Stimulated activated effector memory CD8-positive, alpha-beta T cell treated with anti-CD3 and anti-CD28 coated beads, Interleukin-12 subunit alpha, Interleukin-12 subunit beta, amount 100 ng/mL, for 72 hours (primary cell): ENCODE measurements at places on chromosomes 6 and 20.

- no peak for DNase-seq
Observed at GRCh38 chr6:116078945-116079344, 18.3 kb upstream of the FRK start.

- DNase-seq, result no peak
Observed at GRCh38 chr6:52522655-52523054, 54.2 kb downstream of the TRAM2 start.

DNA sequence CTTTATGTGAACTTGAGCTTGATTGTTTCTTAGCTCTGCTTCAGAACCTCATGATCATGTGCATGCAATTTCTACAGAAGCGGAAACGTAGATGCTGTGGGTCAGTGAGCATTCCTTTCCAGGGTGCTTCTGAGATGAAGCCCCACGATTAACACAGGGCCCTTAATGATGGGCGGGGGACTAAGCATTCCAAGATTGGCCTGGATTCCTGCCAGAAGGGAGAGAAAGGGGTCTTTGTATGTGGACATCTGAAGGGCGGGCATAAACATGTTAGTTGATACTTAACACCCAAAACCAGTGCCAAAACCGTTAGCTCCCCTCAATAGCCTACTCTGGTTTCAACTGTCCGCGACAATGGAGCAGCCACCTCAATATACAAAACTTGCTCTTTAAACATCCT lies 46.9 kb upstream of the POU3F2 start:
- DNase-seq, result no peak

GRCh38 chr6:15090145-15090579 lies 155.7 kb upstream of the JARID2 start:
- DNase-seq, result no peak

- DNase-seq, result no peak
Observed at GRCh38 chr20:53579581-53580375, 13.9 kb downstream of the ZNF217 start.

- DNase-seq, result no peak
Observed at GRCh38 chr20:1979106-1979778, 14.6 kb downstream of the PDYN start.

- no peak for DNase-seq
Observed at GRCh38 chr6:47967843-47968242, 143.2 kb downstream of the PTCHD4 start.

- DNase-seq, result no peak
Observed at GRCh38 chr6:147724454-147724853, 216.0 kb downstream of the SAMD5 start.

GRCh38 chr6:157157258-157157657 lies 166.1 kb downstream of the TMEM242 start:
- no peak for DNase-seq

DNA sequence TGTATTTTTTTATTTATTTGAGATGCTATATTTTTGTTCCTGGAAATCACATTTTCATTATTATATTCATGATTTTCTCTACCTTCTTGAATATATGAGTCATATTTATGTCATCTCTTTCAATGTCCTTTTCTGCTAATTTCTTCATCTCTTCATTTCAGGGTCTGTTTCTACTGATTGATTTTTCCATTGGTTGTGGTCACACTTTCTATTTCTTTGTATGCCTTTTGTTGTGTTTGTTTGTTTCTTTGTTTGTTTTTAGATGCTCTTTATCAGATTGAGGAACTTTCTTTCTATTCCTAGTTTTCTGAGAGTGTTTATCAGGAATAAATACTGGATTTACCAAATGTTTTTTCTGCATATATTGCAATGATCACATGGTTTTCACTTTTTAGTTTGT lies 16.9 kb upstream of the MDFI start:
- DNase-seq, result no peak

GRCh38 chr6:12114055-12114503 lies 102.0 kb downstream of the HIVEP1 start:
- no peak for DNase-seq

- DNase-seq, result no peak
Observed at GRCh38 chr6:134593442-134593841, 275.5 kb upstream of the SGK1 start.

- DNase-seq, result no peak
Observed at GRCh38 chr6:150510576-150510975, 89.1 kb upstream of the PLEKHG1 start.

GRCh38 chr6:13708736-13709135 lies 2.9 kb downstream of the RANBP9 start:
- DNase-seq, result no peak

DNA sequence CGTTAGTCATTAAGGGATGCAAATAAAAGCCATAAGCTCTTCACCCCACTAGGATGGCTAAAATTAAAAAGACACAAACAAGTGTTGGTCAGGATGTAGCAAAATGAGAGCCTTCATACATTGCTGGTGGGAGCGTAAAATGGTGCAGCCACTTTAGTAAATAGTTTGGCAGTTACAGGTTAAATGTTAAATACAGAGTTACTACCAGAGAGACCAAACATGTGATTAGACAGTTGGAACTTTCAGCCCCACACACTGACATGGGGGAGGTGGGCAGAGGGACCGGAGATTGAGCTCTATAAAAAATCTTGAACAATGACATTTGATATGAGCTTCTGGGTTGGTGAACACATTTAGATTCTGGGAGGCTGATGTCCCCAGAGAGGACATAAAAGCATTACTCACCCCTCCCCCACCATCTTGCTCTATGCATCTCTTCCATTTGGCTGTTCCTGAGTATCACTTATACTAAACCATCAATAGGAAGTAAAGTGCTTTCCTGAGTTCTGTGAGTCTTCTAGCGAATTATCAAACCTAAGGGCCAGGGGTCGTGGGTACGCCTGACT lies 20.4 kb upstream of the ZNF318 start:
- DNase-seq, result no peak

GRCh38 chr6:33613795-33614168 lies 7.3 kb upstream of the ITPR3 start:
- DNase-seq, result no peak

- DNase-seq, result no peak
Observed at GRCh38 chr20:48041078-48041780, 255.9 kb upstream of the SULF2 start.

GRCh38 chr6:14265049-14266021 lies 147.8 kb downstream of the CD83 start:
- no peak for DNase-seq

DNA sequence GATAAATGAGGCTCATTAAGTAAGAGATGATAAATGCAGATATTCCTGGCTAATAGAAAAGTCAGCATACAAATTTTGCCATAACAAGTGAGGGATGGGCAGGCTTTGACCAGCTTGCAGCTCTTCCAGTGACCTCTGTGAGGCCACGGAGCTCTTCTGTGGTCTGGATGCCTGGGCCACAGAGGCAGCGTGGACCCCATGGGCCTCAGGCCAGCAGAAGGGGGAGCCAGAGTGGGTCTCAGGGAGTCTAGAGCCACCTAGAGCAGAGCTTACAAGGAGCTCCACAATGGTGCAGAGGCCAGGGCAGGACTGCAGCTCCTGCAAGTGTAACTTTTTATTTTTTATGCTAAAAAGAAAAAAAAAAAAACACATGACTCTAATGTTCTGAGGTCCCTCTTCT lies 165.1 kb downstream of the ARID1B start:
- DNase-seq, result no peak

- no peak for DNase-seq
Observed at GRCh38 chr6:30497714-30498113, 8.4 kb downstream of the HLA-E start.

DNA sequence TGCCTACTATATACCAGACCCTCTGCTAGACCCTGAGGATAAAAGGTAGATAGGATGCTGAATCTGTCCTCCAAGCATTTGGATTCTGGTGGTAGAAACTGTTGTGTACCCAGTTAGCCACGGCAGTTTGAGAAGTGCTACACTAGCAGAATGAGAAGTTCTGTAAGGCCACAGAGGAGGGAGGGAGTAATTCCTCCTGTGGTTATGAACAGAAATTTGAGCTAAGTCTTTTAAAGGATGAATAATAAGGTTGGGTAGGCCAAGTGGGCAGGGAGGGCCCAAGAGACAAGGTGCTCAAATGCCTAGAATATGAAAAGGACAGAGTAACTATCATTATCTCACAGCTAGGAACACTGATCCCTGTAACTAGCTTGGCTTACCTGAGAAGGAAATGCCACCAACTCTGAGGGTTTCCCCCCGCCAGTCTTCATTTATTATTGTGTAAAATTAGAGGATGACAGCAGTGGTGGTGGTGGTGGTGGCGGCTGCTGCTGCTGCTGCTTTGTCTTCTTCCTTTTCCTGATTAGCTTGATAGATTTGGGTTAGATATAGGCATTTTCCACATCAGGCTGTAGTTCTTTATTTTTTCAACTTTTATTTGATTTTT lies 243.3 kb downstream of the PRL start:
- no peak for DNase-seq

DNA sequence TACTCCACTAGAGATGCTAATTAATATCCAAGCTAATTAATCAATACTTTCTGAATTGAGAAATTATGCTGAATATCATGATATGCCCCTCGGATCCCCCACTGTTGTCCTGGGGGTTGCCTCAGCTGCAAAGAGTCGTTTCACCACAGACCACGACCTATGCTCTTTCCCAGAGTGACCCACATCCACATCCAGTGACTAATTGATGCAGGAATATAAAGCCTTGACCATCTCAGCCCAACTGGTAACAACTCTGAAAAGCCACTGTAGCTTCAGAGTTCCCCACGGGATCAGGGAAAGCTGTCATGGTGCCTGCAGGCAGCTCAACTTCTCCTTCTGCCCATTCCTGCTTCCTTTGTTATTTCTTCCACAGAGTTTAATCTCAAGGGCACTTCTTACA lies 116.9 kb downstream of the RWDD2A start:
- DNase-seq, result no peak

- no peak for DNase-seq
Observed at GRCh38 chr6:133108419-133108818, 132.7 kb upstream of the EYA4 start.

DNA sequence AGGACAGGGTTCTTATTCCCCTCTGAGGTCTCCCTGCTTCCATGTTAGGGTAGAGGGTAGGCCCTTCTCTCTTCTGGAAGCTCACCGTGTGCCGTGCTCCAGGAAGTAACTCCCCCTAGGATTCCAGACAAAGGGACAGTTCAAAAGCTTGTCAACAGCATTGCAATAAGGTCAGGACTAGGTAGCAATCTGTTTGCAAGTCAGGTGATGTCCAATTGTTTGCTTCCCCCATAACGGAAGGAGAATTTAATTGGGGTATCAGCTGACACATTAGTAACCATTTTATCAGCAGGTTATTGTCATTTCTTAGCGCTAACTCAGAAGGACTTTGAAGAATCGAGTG lies 41.9 kb downstream of the SYNJ2 start:
- no peak for DNase-seq

- DNase-seq, result peak; percentile 42
Observed at GRCh38 chr20:63442100-63442493, 30.4 kb downstream of the KCNQ2 start.

DNA sequence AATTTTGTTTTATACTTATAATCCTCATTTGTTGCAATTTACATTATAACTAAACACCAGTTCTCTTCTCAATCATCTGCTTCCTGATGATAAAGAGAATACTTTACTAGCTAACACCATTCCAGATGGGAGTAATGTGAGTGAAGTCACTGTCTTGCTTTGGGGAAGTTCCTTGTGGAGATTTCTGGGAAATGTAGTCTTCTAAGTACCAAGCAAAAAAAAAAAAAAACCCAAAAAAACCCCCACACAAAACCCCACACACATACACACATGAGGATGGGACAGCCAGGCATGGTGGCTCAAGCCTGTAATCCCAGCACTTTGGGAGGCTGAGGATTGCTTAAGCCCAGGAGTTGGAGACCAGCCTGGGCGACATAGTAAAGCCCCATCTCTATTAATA lies 2.2 kb upstream of the SNPH start:
- no peak for DNase-seq

GRCh38 chr20:278181-278580 lies 12.4 kb downstream of the C20orf96 start:
- no peak for DNase-seq

DNA sequence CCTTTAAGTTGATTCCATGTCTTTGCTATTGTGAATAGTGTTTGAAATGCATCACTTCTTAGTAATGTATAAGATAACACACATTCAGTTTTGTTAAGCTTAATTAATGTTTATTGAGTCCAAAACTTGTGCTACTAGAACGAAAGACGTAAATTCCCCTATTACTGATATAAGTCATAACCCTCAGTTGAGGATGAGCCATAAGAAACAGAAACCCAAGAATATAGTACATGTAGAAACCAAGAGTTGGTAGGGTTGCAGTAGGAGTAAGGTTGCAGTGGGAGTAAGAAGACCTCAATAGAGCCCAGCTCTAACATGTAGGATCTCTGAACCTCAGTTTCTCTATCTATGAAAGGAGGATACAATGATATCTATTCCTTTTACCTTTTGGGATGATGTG lies 19.3 kb downstream of the CITED2 start:
- no peak for DNase-seq

DNA sequence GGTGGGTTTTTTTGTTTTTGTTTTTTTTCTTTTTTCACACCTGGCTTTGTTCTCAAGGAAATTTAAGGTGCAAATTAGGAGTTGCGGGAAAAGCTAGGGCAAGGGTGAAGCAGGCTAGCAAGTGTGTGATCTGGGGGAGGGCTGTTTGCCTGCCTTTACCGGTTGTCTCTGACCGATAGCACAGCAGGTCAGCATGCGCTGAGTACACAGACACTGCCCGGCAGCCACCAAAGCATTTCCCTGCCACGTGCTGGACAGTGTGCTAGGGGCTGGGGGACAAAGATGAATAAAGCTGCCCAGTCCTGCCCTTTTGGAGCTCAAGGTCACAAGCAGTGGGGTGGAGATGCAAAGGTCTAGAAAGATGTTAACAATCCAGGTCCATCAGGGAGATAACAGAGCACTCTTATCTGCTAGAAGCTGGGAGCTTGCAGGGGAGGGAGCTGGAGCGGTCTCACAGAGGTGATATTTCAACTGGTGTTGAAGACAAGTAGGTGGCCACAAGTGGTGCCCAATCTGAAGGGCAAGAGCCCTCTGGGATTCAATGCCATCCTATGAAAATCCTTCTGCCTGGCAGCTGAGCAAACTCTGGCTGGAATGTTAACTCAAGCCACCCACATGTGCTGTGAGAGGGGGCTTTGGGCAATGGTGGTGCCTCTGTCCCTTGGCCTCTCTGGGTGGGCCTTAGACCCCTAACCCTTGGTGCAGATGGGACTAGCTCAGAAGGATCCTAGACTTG lies 24.5 kb downstream of the TTBK1 start:
- DNase-seq, result no peak

GRCh38 chr6:38326837-38327236 lies 312.9 kb downstream of the BTBD9 start:
- no peak for DNase-seq

- no peak for DNase-seq
Observed at GRCh38 chr6:8075185-8075584, 11.0 kb upstream of the BLOC1S5 start.

DNA sequence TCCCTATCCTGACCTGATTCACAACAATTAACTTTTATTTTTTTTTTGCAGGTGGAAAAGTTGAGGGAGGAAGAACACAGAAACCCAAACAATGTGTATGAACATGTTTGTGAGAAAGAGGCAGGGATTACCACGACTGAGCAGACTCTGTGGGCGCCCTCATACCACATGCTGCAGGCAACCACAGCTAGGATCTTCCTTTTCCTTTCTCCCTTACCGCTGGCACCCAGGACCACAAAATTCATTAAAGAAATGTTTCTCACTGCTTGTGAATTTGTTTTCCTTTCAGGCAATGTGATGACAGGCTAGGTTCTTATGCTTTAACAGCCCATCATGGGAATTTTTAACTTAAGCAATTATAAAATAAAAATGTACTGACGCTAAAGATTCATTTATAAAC lies 287.1 kb downstream of the GMDS start:
- DNase-seq, result no peak
